ENCODE measurements at places on chromosomes 3 and 15. TPM values are rescaled to one million over a fixed set of nuclear protein-coding genes. Genes with fewer than 3 reads are reported as not detected.

IGSF11 gene
- total RNA-seq, result not detected

CHDH gene
- total RNA-seq, result 2.0 TPM

ADAMTS17 gene
- total RNA-seq, result not detected

CDHR4 gene
- 0.10 TPM for total RNA-seq

GOLGA8M gene
- total RNA-seq, result 1.3 TPM

DUOXA2 gene
- not detected for total RNA-seq

DNAH12 gene
- not detected for total RNA-seq

ROPN1 gene
- not detected for total RNA-seq
